Activated CD4-positive, alpha-beta memory T cell treated with anti-CD3 and anti-CD28 coated beads, Interleukin-2, amount 10 ng/mL, durations not matched to agents 7 days and 5 days (primary cell): ENCODE measurements at places on chromosomes 7 and 10. TPM values are rescaled to one million over a fixed set of nuclear protein-coding genes. Genes with fewer than 3 reads are reported as not detected.

DNA sequence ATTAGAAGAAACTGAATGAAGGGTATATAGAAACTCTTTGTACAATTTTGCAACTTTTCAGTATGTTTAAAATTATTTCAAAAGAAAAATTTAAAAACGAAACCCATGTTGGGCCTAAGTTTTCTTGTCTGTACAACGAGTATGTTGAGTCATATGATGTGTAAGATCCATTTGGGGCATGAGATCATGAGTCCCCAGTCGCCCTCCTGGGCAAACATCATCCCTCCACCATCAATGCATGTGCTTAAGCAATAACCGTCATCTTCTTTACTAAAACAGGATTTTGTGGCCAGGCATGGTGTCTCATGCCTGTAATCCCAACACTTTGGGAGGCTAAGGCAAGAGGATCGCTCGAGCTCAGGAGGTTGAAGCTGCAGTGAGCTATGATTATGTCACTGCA, 54.2 kb upstream of the CDCA7L start:
- DNase-seq = no peak

DNA sequence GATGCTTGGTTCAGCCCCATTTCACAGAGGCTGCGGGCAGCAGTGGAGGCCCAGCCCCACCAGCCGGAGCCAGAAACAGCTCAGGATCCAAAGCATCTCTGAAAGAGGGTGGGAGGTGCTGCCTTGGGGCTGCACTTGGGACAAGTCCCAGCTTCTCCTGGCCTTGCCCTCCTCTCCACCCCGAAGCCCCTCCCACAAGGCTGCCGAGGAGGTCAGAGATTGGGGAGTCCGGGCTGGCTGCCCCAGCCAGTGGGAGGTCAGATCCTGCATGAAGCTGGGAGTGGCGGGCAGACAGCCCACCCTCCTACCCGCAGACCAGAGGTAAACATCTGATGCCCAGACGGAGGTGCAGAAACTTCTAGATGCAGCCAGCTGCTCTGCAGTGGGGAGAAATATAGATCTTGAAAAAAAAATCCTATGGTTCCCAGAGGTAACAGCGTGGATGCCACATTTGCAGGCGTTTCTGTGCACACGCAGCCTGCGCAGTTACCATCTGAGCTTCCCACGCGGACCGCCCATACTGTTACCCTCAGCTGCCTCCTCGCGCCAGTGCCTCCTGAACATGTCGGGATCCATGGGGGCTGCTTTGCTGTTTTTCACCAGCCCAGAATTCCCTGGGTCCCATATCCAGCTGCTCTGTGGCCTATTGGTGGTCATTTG, 36.9 kb upstream of the GNA12 start:
- no peak for DNase-seq

DNA sequence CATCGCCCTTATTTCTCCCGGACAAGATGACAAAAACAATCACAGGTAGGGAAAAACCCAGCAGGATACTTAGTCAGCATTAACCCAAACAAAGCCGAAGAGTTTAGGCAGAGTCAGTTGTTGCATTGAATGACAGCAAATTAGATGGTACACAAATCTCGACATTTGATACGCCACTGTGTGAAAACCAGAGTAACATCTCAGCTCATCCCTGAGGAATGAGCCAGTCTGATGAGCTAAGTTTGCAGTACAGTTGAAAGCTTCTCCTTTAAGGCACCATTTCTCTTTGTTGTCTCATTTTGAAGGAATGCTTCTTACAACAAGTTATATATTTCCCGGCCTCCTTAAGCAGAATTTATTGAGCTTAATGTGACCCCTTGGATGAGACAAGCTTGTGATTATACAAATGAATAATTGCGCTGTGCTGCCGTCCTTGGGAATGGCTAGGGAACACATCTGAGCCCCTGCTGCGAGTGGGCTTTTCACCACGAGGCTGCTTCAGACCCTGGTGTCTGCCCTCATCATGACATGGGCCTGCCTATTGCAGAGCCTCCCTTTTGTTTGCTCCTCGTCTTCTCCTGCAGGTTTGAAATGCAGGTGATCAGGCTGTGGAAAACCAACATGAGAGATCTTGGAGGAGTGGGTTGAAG, 137.3 kb downstream of the CELF2 start:
- no peak for DNase-seq

GRCh38 chr7:46960970-46961369, 620.9 kb downstream of the TNS3 start:
- no peak for DNase-seq

DNA sequence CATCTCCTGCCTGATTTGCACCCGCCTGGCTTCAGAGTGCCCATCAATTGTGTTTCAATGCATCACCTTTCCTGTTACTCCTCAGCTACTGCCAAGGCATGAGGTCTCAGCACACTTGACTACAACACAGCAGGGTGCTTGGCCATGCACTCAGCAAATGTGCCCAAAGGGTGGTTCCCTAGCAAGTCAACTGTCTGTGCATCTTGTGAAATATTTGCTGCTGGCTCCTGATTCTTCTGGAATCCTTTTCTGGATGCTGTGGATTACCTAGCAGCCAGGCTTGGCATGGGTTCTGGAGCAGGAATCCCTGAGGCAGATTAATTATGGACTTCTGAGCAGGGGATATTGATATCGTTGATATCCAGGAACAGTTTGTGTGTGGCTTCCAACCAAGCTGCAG, 662.6 kb upstream of the MGMT start:
- DNase-seq = no peak

DNA sequence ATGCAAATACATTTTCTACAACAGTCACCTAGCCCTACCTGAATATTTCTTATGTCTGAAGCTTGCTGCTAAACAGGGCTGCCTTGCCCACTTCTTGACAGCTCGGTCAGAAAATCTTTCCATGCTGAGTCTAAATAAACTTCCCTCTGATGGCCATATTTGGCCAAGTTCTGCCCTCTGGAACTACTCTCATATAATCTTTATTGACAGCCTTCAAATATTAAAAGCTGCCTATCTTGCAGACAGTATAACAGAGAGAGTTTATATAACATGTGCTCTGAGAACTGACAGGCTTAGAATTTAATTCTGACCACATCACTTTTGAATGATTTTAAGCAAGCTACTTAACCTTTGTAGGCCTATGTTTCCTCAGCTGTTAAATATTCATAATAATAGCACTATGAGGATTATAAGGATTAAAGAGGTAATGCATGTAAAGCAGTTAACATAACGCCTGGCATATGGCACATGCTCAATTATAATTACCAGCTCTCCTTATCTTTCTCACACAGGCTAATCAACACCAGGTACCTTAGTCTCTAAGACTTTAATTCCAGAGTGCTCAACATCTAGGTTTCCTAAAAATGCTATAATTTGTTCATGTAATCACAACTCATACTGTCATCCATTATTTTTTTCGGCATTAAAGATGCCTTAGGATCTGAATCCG, 334.1 kb downstream of the HPSE2 start:
- DNase-seq = no peak

DNA sequence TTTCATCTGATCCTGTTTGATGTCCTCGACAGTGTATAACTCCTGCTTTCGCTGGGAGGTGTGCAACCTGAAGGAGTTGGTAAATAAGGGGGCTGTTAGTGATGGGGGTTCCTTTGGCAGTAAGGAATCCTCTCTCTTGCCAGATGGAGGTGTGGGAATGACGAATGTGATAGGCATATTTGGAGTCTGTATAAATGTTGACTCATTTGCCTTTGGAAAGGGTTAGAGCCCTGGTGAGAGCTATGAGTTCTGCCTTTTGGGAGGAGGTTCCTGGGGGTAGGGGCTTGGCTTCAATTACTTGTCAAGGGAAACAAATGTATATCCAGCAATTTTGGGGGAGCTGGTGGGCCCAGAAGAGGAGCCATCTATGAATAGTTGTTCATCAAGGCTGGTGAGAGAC, 11.4 kb upstream of the CHST3 start:
- no peak for DNase-seq

GRCh38 chr10:109928475-109928891, 5.2 kb upstream of the XPNPEP1 start:
- DNase-seq = no peak

DNA sequence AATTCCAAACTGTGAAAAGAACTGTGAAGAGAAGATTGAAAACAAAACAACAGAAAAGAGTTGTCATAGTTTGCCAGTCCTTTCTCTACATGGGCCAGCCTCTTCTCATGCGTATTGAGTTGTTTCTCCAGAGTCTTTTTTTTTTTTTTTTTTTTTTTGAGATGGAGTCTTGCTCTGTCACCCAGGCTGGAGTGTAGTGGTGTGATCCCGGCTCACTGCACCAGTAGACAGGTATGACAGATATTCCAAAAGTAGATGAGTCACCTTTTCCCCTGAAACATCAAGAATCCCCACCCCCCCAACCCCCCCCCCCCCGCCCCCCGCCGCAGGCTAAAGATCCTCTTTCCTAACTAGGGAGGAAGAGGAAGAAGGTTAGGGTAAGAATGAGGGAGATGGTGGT, 15.6 kb upstream of the KMT2C start:
- no peak for DNase-seq

SEMA3C gene
- total RNA-seq = not detected
